Memory B cell (primary cell): ENCODE measurements at places on chromosomes 4 and X.

- DNase-seq: no peak
Observed at GRCh38 chrX:153781428-153782047, 697 bp downstream of the SRPK3 start.

DNA sequence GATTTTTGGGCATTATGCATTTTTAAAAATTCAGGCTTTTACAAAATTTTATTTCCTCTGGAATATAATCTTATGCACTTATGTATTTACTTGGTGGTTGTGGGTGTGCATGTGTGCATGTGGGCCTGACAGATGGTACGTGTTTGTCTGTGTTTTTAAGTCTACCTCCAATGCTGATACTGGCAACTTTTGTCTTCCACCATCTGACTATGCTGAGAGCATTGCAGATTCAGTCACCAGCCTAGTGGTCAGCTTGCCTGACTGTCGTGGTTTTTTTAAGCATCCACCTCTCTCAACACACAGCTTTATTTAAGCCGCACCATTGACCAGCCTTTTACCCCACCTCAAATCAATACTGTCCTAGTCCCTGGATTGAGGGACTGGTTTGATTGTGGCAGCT is 37.1 kb downstream of the FSTL5 start:
- no peak for DNase-seq

DNA sequence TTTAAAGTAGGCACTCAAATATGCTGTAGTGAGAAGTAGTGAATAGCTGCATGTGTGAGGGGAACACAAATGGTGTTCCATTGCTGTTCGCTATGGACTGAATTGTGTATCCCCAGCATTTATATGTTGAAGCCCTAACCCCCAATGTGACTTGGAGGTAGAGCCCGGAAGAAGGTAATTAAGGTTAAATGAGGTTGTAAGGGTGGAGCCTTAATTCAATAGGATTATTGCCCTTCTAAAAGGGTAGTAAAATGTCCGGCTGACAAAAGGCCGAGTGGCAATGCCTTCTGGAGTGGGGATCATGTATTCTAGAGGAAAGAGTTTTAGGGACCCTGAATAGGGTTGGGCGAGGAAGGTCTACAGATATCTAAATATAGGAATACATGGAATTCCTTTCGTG is 168.9 kb upstream of the NUDT10 start:
- DNase-seq: no peak

DNA sequence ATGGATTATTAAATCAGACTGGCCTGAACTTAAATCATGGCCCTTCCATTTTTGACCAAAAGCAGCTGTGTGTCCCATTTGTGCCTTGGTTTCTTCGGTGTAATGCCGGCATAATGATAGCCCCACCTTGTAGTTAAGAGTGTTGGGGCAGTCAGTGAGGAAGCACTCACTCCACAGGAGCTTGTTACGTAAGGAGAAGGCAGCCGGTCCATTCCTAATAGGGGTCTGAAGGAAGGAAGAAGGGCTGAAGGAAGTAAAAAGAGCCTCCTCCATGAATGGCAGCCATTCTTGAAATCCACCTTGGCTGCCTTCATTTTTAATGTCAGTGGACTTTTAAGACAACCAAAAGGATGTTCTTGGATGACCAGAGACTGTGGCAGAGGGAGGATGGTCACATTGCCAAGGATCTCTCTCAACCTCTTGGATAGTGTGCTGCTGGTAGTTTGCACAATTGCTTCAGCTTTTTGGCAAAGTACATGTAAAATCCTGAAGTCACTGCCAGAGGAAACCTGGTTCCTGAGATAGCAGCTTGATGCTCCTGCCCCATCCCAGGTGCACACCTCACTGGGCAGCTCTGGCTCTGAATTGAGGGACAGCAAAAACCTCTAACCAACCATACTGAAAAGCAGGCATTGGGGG is 113.5 kb downstream of the PTTG2 start:
- no peak for DNase-seq

GRCh38 chrX:550514-550913 is 80.1 kb upstream of the SHOX start:
- no peak for DNase-seq

- no peak for DNase-seq
Observed at GRCh38 chrX:132443196-132444135, 45.4 kb downstream of the MBNL3 start.

- DNase-seq: no peak
Observed at GRCh38 chr4:13970349-13970748, 342.8 kb upstream of the BOD1L1 start.

GRCh38 chr4:15131551-15131950 is 129.3 kb downstream of the CPEB2 start:
- no peak for DNase-seq

GRCh38 chr4:176034499-176034898 is 31.1 kb upstream of the WDR17 start:
- DNase-seq: peak; percentile 30

- no peak for DNase-seq
Observed at GRCh38 chrX:44675362-44676024, 132.8 kb upstream of the FUNDC1 start.

GRCh38 chrX:2609431-2610238 is 81.5 kb upstream of the CD99 start:
- peak; percentile 7 for DNase-seq

- no peak for DNase-seq
Observed at GRCh38 chr4:170758988-170759387, 669.2 kb upstream of the AADAT start.

GRCh38 chr4:81626851-81627250 is 155.1 kb upstream of the RASGEF1B start:
- no peak for DNase-seq

DNA sequence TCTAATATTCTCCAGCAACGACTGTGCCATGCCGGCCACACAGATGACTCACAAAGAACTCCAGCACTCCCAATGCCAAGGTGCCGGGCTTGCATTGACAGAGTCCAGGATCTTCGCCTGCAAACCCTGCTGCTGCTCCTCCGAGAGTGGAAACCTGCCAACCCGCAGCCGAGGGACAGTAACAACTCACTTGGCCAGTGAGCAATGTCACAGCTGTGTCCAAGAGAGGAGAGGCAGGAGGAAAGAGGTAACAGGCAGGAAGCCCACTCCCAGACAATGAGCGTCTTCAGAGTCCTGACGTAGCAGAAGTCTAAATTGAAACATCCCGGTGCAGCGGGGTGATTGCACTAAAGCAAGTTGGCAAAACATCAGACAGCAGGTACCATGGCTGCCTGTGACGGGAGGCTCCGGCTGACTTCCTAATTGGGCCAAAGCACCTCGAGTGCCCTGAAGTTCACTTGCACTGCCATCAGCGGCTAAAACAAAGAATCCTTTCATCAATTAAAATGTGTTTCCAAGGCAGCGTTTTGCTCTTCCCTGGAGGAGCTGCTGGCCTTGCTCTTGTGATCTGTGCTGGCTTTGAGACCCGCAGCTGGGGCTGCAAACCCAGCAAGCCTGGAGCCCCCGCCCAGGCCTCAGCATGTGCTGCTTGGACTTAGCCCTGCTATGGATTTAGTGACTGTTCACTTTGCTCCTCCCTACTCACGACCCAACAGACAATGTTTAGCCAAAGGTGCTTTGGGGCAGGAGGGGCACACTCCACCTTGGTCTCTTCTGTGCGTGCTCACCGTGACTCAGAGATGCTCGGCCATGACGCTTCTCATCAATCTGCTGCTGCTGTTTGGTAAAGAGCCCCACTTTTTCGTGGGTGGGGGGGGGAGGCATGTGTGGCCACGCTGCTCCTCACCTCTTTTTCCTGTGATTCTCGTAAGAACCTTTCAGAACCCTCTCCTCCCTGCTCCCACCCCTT is 36.5 kb downstream of the DCTD start:
- no peak for DNase-seq

DNA sequence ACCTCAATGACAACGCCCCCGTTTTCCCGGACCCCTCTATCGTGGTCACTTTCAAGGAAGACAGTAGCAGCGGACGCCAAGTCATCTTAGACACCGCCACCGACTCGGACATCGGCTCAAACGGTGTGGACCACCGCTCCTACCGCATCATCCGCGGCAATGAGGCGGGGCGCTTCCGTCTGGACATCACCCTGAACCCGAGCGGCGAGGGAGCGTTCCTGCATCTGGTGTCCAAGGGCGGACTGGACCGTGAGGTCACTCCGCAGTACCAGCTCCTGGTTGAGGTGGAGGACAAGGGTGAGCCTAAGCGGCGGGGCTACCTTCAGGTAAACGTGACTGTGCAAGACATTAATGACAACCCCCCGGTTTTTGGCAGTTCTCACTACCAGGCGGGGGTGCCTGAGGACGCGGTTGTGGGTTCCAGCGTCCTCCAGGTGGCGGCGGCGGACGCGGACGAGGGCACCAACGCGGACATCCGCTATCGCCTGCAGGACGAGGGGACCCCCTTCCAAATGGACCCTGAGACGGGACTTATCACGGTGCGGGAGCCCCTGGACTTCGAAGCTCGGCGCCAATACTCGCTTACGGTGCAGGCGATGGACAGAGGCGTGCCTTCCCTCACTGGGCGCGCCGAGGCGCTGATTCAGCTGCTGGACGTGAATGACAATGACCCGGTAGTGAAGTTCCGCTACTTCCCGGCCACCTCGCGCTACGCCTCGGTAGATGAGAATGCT is 2.2 kb downstream of the FAT4 start:
- DNase-seq: no peak

GRCh38 chr4:160009656-160010493 is 907.0 kb downstream of the RAPGEF2 start:
- DNase-seq: no peak

- no peak for DNase-seq
Observed at GRCh38 chr4:14087459-14087858, 459.9 kb upstream of the BOD1L1 start.

DNA sequence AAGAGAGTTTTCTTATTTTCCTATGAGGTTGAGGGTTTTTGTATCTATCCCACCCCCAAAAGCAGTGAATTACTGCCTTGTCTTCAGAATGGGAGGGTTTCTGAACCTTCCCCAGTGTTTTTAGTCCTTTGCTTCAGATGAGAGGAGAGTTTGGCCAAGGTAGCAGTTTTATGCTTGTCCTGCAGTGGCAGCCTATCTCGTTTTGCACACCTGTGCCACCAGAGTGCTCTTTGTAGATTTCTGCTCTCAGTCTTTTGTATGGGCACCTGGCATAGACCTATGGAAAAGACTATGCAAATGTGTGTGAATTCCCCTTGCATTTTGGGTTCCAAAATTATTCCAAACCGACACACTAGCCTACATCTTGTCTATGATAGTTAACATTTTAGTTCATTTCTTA is 5.8 kb downstream of the TBC1D19 start:
- DNase-seq: no peak

- no peak for DNase-seq
Observed at GRCh38 chrX:149865390-149865789, 15.6 kb upstream of the MAGEA8 start.

- DNase-seq: no peak
Observed at GRCh38 chr4:124092541-124092984, 620.0 kb downstream of the ANKRD50 start.

DNA sequence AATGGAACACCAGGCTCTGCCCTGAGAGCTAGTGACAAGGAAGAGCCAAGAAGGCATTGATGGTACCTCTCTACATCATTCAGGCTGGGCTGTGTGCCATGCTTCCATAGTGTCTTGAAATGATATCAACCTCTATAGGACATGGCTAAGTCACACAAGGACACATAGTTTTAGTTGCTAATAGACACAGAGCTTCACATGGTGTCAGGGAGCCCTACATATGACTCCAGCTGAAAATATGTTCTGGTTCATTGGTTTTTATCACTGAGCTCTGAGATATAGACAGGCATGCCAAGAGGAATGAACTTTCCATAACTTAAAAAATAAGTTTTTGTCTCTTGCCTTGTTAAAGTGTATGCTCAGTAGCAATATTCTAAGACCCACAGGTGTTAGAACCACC is 72.1 kb upstream of the PRKG2 start:
- DNase-seq: no peak

GRCh38 chr4:2165391-2165790 is 76.5 kb downstream of the HAUS3 start:
- DNase-seq: no peak

GRCh38 chr4:113893546-113893945 is 85.9 kb downstream of the ARSJ start:
- no peak for DNase-seq

DNA sequence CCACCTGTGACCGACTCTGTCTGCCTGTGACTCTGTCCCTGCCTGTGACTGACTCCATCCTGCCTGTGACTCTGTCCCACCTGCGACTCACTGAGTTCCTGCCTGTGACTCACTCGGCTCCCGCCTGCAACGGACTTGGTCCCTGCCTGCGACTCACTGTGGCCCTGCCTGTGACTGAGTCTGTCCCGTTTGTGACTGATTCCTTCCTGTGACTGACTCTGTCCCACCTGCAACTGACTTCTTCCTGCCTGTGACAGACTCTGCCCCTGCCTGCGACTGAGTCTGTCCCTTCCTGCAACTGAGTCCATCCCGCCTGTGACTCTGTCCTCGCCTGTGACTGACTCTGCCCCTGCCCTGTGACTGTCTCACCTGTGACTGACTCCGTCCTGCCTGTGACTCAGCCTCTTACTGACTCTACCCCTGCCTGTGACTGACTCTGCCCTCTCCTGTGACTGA is 9.6 kb upstream of the UVSSA start:
- no peak for DNase-seq

DNA sequence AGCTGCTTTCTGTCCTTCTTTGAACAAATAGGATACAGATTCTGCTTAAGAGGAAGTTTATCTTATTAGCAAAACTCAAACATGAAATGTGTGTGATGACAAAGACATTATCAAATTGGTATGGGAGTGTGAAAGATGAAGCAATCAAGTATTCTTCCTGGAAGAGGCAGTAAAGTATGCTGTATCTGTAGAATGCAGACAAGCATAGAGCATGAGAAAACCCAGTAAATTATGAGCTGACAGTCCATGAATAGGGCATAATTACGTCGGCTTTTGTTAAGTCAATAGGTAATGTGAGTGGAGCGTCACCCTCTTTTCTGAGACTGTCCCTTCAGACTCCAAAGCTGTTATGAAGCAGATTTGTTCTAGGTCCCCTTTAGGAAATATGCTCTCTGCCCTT is 458.6 kb upstream of the NWD2 start:
- no peak for DNase-seq

DNA sequence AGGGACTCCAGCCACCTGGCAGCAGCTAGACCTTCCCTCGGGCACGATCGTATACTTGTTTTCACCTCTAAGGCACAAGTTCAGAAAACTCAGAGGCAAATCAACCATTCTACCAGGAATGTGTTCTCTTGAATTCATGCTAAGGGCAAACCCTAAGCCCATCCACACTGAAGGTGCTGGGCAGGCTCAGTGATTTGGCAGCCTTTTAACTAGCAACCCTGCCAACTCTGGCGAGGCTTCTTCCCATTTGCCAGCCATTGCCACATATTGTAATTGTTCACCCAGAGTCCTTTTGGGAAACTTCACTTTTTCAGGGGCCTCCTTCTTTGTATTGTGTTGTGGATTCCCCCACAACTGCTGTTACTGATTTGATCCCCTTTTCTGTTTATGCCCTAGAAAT is 298.6 kb upstream of the LDB2 start:
- DNase-seq: no peak

- no peak for DNase-seq
Observed at GRCh38 chr4:11949355-11949754, 520.7 kb upstream of the HS3ST1 start.

- DNase-seq: no peak
Observed at GRCh38 chrX:126342859-126343258, 176.8 kb upstream of the DCAF12L2 start.

- no peak for DNase-seq
Observed at GRCh38 chr4:175790083-175790482, 22.0 kb downstream of the GPM6A start.

GRCh38 chr4:819401-820229 is 6.3 kb downstream of the CPLX1 start:
- no peak for DNase-seq

GRCh38 chrX:106378616-106379015 is 210.5 kb downstream of the PWWP3B start:
- DNase-seq: no peak

- no peak for DNase-seq
Observed at GRCh38 chrX:96791559-96791958, 92.1 kb upstream of the RPA4 start.
